Activated T-helper 1 cell treated with Interleukin-2 at 50 U/mL for 16 hours (primary cell): ENCODE measurements at places on chromosomes 11 and 22.

- no peak for DNase-seq
These were observed 8.5 kb upstream of the PLET1 start for GRCh38 chr11:112269139-112269538.

DNA sequence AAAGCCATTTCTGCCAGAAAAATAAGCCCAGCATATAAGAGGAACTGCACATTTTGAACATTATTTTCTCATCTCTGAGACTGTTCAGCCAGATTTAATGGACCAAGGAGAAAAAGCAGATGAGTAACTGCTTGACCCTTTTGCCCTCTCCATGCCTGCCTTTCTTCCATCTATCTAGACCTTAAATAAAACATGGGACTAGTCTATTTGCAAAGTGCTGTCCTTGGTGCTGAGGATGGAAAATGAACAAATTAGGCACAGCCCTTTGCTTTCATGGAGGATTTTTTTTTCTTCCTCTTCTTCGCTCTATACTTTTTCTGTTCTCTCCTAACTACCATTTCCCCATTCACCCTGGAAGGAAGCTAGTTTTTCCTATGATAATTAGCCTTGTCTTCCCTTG, 361.3 kb downstream of the GRM5 start:
- DNase-seq, result no peak

GRCh38 chr22:24023204-24023789, 12.2 kb downstream of the CABIN1 start:
- DNase-seq, result no peak

GRCh38 chr11:90512846-90513245, 290.0 kb upstream of the CHORDC1 start:
- no peak for DNase-seq

DNA sequence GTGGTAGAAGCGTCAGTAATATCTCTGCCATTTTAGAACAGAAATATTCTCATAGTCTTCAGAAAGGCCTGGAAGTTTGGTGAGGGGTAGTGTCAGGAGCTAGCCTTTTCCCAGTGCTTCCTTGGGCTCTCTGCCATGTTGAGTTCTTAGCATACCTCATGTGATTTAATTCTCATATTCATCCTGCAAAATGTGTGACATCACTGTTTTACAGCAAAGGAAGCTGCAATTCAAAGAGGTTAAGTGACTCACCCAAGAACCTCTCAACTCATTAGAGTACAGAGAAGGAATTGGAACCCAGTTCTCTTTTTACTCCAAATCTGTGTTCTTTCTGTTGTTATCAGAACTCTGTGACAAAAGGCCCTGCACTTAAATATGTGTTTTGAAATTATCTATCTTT, 72.1 kb downstream of the RNF169 start:
- no peak for DNase-seq

- DNase-seq, result no peak
These were observed 23.4 kb downstream of the PANX1 start for GRCh38 chr11:94151903-94152677.

- no peak for DNase-seq
These were observed 324.4 kb upstream of the B3GAT1 start for GRCh38 chr11:134736251-134736947.

- no peak for DNase-seq
These were observed 10.9 kb downstream of the NUP160 start for GRCh38 chr11:47837292-47837691.

DNA sequence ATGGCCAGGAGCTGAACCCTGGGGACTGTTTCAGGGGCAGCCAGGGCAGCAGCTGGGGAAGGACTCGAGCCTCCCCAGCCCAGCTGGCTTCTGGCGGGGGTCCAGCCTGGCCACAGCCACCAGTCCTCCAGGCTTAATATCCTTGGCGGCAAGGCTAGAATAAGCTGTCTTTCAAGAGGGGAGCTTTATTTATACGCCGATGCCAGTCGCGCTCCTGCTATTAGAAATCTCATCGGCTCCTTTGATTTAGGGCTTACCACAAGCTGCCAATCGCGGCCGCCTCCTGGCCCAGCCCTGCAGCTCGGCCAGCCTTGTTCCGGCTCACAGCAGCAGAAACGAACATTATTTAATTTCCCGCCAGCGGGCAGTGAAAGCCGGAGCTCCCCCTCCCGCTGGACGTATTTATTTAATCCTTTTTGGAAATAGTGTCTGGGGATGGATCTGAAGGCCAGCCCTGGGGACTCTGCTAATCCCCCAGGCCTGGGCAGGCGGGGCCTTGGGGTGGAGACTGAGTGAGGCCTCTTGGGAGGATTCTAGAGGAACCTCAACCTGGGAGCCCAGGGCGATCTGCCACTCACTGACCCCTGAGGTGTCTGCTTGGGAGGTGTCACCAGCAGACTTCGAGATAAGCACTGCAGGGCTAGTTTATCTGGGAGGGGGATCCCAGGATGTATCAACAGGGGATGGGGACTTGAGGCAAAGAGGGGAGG, 363.1 kb downstream of the MN1 start:
- no peak for DNase-seq

DNA sequence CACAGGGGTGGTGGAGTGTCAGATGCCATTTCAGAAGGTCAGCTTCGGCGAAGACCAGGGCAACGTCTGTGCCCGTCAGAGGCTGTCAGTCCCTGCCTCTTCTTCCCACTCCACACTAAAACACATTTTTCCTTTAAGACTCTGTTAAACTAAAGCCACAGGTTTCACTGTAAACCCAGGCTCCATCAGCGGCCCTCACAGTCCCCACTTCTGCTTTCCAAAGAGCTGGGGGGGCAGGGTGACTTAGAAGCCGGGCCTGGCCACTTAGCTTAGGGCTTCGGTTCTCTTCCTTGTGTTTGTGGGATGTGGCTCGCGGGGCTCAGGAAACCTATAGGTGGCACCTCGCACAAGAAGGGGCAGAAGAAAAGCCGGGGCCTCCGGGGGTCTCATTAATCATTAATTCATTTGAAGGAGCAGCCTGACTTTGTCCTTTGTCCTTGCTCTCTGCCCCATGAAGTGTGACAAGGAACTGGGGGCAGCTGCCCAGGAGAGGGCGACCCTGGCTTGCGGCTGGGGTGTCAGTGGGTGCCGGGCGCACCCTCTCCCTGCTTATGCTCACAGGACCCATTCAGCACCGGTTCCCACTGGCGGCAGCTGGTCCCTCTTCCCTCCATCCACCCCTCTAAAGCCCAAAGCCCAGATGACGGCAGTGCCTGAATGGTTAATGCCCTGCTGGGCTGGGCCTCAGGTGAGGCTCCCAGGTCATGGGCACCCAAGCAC, 4.1 kb downstream of the SLC25A45 start:
- DNase-seq, result no peak

DNA sequence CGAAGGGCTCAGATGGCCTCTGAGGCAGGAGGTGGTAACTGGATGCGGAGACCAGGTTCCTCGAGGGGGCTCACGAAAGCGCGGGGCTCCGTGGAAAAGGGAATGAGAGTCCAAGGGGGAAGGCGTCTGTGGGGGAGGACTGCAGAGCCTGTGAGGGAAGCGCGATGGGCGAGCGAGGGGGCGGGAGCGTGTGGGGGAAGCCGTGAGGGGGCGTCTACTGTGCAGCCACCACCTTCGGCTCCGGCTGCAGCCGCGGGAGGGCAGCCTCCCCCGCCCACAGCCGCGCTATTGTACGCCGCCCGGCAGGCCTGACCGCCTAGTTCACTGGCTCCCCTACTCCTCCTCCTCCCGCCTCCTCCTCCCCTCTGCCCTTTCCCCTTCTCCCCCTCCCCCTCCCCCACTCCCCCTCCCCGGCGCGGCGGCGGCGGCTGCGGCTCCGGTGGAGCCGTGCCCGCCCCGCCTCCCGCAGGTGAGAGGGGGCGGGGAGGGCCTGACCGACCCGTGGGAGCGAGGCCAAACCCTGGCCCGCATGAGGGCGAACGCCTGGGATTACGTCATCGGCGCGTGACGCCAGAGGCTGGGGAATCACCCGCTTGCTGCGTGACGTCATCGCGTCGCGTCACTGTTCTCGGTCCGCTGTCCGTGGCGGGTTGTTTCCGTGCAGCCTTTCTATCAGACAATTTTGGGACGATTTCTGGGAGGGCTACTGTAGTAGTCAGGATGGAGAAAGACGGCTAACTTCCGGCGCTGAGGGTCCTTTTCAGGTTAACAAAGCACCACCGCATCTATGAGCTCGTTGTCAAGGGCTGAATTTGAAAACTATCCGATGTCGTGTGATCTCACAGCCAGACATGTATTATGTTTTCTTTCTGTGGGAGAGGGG, at the start of gene PAK1:
TSS of gene PAK1 (minus strand) at position 294 of the 883 bp plus-strand sequence. CDS start 81,574 bp downstream, outside the sequence.
- peak; percentile 70 for DNase-seq

DNA sequence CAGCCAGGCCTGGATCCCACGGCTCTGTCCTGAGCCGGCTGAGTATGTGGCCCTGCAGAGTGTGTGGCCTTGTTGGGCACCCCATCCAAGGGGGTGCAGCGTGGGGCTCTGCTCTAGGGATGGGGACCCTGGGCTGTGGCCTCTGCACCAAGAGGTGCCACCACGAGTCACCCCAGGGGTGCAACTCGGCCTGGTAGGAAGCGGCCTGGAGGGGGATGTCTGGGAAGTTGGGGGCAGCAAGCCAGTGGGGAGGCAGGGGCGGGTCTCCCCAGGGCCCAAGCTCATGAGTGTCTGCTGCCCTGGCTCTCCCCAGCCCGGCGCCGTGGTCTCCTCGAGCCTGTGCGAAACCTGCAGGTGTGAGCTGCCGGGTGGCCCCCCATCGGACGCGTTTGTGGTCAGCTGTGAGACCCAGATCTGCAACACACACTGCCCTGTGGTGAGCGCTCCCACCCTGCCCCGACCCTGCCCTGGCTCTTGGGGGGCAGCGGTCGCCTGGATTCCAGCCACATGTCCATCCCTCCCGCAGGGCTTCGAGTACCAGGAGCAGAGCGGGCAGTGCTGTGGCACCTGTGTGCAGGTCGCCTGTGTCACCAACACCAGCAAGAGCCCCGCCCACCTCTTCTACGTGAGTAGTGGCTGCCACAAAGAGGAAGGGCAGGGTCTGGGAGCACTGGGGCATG, 24.2 kb upstream of the MUC5B start:
- no peak for DNase-seq

DNA sequence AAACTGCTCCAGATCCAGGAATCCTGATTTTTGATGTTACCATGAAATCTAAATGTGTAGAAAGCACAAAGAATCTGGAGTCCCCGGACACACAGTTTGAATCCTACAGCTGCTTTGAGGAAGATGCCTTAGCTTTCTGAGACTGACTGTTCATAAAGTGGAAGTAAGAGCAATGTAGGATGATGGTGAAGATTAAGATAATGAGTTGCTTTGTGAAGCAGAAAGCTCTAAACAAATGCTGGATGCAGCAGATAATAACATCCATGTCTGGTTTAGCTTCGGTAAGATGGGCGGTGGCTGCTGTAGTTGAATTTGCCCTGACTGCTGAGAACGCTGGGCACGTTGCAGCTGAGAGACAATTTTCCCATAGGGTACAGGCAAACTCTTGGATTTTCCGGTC, 20.1 kb downstream of the OVOL1 start:
- no peak for DNase-seq

- DNase-seq, result no peak
These were observed 1.8 kb downstream of the BSCL2 start for GRCh38 chr11:62705413-62705812.

GRCh38 chr11:123494195-123495050, 64.4 kb downstream of the GRAMD1B start:
- no peak for DNase-seq

- DNase-seq, result no peak
These were observed 25.7 kb upstream of the SCGB1A1 start for GRCh38 chr11:62393061-62393611.

DNA sequence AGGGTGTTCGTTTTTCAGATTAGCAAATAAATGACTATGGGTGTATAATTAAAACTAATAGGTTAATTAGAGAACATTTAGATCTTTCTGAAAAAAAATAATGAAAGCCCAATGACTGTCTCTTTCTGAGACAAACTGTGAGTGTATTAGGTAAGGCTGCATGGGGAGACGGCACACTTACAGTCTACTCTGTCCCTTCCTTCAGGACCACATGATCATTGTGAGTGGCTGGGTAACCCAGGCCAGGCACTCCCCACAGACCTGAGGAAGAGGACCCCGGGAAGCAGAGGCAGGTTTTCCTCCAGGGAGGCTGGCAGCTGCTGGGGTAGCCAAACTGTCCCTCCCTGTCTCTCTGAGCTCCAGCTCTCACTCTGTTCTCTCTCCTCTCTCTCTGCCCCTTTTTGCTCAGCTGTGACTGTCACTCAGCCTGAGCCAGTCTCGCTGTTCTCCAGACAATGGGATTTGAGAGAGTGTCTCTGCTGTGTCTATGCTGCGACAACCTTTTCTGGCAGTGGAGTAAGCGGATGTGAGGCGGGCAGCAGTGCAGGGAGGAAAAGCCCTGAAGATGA, 83.1 kb upstream of the NCAM1 start:
- DNase-seq, result no peak

DNA sequence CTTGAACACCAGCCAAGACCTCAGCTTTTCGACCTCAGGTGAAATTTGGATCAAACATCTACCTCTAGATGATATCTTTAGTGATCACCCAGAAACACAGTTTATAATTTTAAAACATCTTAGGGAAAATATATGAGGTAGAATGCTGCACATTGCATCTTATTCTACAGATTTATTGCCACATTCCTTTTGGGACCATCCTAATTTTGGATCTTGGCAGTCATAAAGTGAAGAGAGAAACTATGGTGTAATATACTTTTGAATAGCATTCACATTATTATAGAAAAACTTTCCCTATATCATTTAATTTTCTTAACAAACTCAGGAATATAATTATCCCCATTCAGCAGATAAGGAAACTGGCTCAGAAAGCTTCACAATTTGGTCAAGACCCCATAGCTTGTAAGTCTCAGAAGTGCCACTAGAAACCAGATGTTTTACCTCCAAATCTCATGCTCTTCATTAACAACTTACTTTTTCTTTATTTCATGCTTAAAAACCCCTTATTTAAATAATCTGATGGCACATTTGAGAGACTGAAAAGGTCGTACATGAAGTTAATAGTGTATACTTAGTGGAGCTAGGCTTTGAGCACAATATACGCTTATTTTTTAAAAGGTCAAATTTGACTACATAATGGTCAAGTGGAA, 199.2 kb upstream of the CTSC start:
- no peak for DNase-seq
